ENCODE measurements at places on chromosomes 16 and 17.
A peak's percentile ranks its signal among the peaks of the same experiment; 100 is the strongest.

DNA sequence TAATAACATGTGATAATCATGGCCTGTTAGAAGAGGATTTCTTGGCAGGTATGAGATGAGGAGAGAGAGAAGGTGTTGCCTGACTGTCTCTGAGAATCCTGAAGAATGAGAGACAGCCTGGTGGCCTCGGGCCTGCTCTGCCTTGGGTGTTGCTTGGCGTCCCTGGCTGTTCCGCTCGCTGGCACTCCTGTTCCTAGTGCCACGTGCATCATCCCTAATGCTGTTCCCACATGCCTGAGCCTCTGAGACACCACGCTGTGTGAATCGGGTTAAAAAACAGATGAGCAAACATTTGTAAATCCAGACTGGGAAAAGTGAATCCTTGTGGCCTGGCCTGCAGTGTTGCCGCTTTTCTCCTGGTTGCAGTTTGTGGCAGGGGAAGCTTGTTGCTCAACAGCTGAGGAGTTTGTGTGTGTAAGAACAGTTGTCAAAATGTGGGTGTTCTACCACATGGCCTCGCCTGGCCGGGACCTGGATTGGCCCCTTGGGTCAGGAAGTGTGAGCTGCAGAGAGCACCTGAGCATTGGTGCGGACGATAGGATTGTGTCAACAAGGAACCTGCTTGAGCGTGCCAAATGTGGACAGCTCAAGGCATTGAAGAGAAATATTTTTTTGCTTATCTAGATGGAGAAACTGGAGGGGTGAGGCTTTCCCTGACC is 22.0 kb downstream of the UBN1 start:
- DNase-seq = no peak

DNA sequence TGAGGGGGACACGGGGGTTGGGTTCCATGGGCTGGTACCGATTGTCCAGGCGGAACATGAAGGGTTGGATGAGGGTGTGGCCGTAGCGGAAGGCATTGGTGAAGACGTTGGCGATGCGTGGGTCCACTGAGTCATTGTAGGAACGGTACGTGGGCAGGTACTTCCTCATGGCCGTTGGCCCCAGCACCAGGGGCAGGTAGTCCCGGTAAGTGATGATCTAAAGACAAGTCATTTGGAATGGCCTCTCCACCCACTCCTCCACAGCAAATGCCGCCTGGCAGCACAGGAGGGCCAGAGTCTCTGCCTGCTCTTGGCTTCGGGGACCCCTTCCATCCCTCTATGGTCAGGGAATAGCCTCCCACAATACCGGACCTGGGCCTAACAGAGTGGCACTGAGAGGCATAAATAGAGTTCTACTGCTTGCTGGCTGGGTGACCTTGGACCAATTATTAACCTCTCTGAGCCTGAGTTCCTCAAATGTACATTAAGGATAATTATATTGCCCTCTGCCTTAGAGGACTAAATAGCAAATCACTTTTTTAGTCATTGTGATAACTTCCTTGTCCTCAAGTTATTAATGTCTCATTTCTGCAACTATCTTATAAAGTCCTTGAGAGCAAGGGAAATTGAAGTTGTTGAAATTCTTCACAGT is 7.2 kb downstream of the MPO start:
- DNase-seq = peak; percentile 78

DNA sequence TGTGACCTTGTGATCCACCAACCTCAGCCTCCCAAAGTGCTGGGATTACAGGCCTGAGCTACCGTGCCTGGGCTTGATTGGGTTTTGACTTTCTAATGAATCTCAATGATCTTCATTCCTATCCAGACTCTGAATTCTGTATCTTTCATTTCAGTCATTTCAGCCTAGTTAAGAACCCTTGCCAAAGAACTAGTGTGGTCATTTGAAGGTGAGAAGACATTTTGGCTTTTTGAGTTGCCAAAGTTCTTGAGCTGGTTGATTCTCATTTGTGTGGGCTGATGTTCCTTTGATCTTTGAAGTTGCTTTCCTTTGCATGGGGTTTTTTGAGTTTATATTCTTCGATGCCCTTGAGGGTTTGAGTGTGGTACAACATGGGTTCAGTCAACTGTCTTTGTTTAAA is 30.6 kb upstream of the TEKT1 start:
- no peak for DNase-seq

DNA sequence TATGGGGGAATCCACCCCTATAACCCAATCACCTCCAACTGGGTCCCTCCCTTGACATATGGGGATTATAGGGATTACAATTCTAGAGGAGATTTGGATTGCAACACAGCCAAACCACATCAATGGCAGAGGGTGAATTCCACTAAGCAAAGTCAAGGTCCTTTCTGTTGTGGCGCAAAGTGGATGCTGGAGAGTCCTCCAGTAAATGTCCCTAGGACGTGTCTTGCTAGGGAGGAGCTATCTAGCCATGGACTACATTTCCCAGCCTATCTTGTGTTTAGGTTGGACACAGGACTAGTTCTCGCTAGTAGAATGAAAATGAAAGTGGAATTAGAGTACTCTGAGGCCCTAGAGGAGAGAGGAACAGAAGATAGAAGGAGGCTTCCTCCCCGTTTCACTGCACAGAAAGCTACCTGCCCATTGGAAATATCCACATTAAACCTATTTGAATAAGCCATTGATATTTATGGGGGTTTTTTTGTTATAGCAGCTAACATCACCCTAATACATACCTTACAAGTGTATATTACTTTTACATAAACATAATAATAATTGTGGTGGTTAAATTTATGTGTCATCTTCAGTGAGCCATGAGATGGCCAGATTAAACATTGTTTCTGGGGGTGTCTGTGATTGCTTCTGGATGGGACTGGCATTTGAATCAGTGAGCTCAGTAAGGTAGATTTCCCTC is 56.7 kb upstream of the ERCC4 start:
- DNase-seq = no peak

GRCh38 chr17:80453126-80453997 is 23.0 kb downstream of the NPTX1 start:
- no peak for DNase-seq

- DNase-seq = no peak
These were observed 101.5 kb upstream of the IRX6 start for GRCh38 chr16:55222486-55222885.

DNA sequence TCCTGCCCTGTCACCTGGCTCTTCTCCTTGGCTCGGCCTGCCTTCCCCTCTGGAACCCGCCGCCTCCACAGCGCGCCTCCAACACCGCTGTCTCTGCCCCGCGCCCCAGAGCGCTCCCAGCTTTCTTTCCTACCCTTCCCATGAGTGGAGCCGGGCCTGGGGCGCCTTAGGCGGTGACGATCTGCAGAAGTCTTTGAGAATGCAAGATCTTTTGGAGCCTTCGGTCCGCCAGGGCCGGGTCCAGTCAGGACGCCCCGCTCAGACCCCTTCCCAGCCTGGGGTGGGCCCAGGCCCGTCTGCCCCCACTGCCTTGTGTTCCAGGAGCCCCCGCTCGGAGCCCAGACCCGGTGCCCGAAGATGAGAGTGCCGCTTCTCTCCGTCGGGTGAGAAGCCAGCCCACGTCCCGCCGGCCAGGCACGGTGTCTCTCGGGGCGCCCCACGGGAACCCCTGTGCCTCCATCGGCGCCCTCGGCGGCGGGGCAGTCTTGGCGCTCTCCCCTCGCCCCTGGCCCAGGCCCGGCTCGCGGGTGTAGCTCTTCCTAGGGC is 40.0 kb downstream of the MRM1 start:
- no peak for DNase-seq

- no peak for DNase-seq
These were observed 20.3 kb downstream of the NF1 start for GRCh38 chr17:31114956-31115555.

GRCh38 chr17:8969901-8970300 is 4.4 kb upstream of the PIK3R5 start:
- peak; percentile 83 for DNase-seq

GRCh38 chr17:2815781-2816185 is 19.5 kb downstream of the RAP1GAP2 start:
- DNase-seq = no peak

Data from inflammatory macrophage (primary cell).